ENCODE measurements at places on chromosomes 3 and 15.
A peak's percentile ranks its signal among the peaks of the same experiment; 100 is the strongest.

DNA sequence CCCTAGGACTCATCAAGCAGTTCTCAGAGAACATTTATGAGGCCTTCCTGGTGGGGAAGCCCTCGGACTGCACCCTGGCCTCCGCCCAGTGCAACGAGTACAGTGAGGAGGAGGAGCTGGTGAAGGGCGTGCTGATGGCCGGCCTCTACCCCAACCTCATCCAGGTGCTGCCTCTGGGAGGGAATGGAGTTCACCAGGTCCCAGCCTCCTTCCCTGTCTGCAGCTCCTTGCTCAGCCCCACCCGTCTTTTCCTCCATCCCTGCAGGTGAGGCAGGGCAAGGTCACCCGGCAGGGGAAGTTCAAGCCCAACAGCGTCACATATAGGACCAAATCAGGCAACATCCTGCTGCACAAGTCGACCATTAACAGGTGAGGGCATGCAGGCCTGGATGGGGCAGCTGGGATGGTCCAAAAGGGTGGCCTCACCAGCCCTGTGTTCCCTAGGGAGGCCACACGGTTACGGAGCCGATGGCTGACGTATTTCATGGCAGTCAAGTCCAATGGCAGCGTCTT is 46.3 kb downstream of the DHX30 start:
- DNase-seq = no peak

DNA sequence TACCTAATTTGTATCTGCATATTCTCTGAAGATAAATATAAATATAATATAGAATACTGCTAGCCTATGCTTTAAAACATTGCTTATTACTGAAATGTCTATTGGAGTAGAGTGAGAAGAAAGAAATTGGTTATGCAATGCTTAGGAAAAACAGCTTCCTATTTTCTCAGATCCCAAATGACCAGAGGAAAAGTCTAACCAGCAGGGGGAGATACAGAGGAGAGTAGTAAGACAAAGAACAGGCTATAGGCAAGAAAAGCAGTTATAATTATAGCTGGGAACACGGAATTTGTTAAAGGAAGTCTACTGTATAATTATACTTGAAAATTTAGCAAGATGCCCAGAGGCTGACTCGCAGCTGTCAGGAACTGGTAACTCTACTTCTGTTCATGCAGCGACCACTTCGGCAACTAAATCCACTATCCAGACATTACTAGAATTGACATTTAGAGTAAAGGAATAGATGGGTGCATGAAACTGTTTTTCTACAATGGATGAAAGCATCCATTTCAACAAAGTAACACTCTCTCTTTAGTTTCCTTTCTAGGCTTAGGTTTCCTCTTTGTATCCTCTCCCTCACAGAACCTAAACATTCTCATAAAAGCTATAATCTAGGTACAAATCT is 97.2 kb downstream of the TBC1D5 start:
- peak; percentile 9 for DNase-seq

GRCh38 chr3:105362021-105362665 is 4.6 kb upstream of the ALCAM start:
- DNase-seq = no peak

DNA sequence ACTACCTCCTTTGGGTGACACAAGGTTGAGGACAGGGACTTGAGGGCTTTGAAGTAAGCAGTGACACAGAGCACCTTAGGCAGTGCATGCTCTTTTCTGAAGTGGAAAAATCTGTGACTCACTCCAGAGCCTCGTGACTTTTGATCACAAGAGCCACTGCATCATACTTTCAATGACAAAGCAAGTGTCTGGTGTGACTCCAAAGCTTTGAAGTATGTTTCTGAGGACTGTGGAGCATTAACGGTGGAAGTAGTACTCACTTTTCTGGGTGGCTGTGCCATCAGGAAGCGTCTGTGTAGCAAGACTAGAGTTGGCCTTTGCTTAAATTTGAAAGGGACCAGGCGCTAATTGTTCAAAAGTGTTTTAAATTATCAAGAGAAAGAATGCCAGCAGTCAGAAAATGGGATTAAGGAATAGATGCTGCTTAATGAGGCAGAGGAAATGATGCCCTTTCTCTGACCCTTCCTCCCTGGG is 210.7 kb upstream of the TRIM42 start:
- no peak for DNase-seq

DNA sequence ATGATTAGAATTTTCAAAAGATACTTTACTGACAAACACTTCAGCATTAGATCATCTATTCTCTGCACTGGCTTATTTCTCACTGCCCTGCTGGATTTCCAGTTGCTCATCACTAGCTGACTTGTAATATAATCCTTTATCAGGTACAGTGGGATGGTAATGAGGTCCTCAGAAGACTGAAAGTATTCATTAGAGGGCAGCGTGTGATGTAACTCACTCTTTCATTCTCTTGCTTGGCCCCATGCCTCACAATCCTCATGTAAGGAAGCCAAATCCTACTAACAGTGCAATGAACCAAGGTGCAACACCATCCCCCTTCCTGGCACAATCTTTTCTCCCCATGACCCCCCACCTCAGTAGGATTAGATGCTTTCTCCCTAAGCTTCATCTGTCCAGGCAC is 289.9 kb downstream of the CTNNB1 start:
- no peak for DNase-seq

- no peak for DNase-seq
Measured at GRCh38 chr15:87931584-87931983, 325.0 kb downstream of the NTRK3 start.

GRCh38 chr15:76330080-76330680 is 6.4 kb upstream of the ISL2 start:
- DNase-seq = no peak

GRCh38 chr15:73872346-73872745 is 1.0 kb upstream of the TBC1D21 start:
- no peak for DNase-seq

- no peak for DNase-seq
Measured at GRCh38 chr3:66014651-66015050, 24.1 kb downstream of the MAGI1 start.

- DNase-seq = no peak
Measured at GRCh38 chr3:38000965-38001455, 10.4 kb downstream of the VILL start.

- DNase-seq = no peak
Measured at GRCh38 chr15:69766156-69766555, 313.5 kb downstream of the RPLP1 start.

DNA sequence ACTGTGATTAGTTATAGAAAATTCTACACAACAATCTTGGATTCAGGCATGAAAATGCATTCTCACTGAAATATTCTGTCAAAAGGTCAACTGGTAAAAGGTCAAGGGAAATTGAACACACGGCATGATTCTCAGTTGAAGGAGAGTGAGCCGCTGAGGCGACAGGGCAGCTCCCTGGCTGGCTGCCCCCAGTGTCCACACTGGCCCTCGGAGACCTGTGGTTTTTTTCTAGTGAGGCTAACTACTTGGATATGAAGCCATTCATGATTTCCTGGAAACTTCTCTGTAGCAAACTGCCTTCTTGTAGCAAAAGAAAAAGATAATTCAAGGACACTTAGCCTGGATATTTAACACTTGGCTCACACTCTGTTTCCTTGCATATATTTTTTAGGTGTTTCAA is 37.2 kb downstream of the AADACL2 start:
- DNase-seq = no peak

DNA sequence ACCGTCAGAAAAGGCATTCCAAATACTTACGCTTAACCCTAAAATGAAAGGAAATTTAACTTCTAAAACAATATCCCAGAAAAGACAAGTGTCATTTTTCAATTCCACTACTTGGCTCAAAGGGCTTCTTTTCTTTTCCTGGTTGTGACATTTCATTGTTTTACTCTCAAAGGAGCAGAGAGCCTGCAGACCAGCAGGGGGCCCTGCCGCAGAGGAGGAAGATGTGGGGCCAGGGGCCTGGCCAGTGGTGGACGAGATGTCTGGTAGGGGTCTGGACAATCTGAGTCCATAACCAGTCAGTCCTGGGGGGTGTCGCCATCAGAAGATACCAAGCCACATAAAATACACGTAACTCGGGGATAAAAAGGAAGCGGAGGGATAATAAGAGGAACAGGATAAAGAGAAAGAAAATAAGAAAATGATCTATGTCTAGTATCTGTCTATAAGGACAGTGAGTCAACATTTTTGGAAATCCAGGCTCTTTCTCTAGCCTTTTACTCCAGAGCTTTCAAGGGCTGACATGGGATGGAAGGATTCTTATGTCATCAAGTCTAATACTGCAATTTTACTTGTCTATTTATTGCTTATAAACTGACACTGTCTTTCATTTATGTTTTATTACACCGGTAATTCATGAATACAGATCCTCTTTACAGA is 54.2 kb upstream of the ARHGEF3 start:
- no peak for DNase-seq

GRCh38 chr15:68719672-68720071 is 101.0 kb downstream of the ANP32A start:
- no peak for DNase-seq

- DNase-seq = no peak
Measured at GRCh38 chr3:44469914-44470313, 7.6 kb downstream of the ZNF445 start.

DNA sequence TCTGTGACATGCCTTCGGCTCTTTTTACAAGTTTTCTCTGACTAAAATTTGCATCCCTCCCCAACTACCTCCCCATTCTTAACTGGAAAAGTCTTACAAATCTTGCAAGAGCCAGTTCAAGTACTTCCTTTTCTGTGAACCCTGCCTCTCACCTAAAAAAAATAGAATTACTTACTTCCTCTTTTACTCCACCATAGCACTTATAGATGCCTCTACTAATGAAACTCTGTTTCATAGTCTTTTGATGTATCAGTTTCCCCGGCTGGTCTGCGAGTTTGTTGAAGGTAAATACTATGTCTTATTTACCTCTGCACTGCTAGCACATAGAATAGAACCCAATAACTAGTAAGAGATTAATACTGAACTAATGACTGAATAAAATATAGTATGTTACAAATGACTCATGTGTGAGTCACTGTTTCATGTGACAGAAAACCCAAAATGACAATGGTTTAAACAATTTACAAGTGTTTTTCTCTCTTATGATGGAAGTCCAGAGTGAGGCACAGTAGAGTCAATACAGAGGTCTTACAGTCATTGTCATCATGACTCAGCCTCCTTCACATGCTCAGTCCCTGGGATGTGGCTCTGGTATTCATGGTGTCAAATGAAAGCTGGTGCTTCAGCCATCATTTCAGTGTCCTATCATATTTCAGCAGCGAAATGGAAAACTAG is 393.5 kb downstream of the RSL24D1 start:
- no peak for DNase-seq

- DNase-seq = no peak
Measured at GRCh38 chr3:19596408-19596807, 337.6 kb downstream of the EFHB start.

GRCh38 chr3:152245498-152246170 is 23.1 kb upstream of the MBNL1 start:
- DNase-seq = no peak

- DNase-seq = peak; percentile 20
Measured at GRCh38 chr15:90665288-90666134, 51.6 kb upstream of the BLM start.

DNA sequence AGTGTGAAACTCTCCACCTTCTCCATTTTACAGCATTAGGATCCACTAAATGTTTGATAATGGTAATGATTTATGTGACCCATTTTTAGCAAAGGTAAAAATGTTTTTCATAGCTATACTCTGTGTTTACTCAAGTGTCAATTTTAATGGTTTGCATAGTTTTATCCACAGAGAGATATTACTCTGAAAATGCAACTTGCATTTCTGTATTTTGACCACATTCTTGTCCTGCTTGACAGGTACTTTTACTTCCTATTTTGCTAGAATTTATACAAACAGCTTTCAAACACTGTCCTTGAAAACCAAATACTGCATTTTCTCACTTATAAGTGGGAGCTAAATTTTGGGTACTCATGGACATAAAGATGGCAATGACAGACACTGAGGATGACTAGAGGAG is 62.9 kb downstream of the SERPINI1 start:
- no peak for DNase-seq

DNA sequence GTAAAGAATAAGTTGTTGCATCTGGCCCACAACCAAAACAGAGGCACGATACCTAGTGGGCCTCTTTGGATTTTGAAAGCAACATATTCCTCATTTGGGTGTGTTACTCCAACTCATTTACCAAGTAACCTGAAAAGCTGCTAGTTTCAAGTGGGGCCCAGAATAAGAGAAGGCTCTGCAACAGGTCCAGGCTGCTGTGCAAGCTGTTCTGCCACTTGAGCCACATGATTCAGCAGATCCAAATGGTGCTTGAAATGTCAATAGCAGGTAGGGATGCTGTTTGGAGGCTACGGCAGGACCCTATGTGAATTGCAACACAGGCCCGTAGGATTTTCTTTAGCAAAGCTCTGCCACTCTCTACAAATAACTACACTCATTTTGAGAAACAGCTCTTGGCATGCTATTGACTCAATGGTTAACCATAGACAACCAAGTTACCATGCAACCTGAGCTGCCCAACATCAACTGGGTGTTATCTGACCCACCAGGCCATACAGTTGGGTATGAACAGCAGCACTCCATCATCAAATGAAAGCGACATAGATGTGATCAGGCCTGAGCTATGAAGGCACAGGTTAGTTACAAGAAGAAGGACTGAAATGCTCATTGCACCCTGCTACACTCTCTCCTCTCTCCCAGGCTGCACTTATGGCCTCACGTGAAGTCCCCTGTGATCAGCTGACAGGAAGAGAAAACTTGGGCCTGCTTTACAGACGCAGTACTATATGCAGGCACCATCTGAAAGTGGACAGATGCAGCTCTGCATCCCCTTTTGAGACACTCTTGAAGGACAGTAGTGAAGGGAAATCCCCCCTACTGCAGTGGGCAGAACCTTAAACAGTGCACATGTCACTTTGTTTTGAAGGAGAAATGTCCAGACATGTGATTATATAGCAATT is 9.5 kb upstream of the MCF2L2 start:
- no peak for DNase-seq

All from NCI-H1436 (cell line).